ENCODE measurements at places on chromosomes 4 and X.
A peak's percentile ranks its signal among the peaks of the same experiment; 100 is the strongest.

- DNase-seq, result no peak
Measured at GRCh38 chr4:48255072-48255958, 14.3 kb downstream of the TEC start.

DNA sequence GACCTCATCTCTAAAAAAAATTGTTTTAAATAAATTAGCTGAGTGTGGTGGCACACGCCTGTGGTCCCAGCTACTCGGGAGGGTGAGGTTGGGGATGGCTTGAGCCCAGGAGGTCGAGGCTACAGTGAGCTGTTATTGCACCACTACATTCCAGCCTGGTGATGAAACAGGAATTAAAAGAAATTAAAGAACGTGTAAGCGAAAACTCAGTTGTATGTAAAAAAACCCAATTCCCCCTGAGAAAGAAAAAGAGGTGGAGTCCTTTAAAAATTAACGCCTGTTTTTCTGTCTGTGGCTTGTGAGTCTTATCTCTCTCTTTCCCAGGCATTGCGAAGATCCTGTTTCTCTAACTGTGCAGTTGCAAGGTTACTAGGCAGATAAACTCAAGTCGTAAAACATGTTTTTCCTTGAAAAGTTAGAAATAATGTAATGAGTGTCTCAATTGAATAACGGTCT, 22.1 kb downstream of the EPGN start:
- DNase-seq, result no peak

GRCh38 chr4:169723207-169723965, 34.4 kb downstream of the HPF1 start:
- DNase-seq, result no peak

DNA sequence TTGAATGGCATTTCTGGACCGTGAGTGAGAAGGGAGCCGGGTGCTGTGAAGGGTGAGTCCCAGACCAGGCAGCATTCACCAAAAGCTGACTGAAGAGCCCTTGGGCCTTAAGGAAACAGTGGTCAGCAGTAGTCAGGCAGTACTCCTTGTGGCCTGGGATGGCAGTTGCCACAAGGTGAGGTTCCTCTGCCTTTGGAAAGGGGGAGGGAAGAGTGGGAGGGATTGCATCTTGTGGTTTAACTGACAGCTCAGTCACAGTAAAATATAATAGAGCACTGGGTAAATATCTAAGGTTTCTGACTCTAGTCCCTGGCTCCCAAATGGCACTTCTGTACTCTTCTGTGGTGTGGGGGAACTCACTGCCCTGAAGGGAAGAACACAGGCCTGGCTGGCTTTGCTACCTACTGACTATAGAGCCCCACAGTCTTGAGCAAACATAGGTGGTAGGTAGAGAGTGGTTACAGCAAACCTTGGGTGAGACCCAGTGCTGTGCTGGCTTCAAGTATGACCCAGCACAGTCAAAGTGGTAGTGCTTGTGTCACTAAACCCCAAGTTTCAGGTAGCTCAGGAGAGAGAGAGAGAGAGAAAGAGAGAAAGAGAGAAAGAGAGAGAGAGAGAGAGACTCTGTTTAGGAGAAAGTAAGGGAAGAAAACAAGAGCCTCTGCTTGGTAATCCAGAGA, 154.2 kb downstream of the TEX11 start:
- no peak for DNase-seq

DNA sequence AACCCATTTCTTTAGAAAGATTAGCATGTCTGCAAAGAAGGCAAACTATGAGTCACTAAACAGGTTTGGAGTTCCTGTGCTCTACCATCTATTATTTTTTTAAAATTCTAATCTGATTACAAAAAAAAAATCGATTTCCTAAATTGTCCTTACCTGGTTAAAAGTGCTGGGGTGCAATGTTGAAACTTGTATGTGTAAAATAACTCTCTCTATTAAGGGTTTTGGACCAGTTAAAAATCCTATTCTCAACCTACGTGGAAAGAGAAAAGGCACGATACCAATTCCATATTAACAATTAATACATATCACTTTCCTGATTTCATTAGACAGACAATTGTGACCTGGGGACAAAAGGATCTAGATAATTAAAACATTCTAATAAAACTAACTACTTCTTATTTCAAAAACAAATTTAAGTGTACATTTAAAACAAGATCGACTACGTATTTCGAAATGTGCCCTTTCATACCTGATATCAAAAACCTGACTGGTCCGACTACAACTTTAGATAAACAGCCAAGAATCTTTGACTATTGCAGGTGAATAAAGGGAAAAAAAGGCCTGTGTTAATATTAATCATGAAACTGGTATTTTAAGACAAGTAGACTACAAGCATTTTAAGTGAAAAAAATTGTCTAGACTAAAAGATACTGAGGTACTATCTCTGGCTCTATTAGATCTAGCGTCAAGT, 21.2 kb downstream of the AADAT start:
- no peak for DNase-seq

GRCh38 chr4:133355633-133356032, 206.5 kb downstream of the PCDH10 start:
- DNase-seq, result no peak

DNA sequence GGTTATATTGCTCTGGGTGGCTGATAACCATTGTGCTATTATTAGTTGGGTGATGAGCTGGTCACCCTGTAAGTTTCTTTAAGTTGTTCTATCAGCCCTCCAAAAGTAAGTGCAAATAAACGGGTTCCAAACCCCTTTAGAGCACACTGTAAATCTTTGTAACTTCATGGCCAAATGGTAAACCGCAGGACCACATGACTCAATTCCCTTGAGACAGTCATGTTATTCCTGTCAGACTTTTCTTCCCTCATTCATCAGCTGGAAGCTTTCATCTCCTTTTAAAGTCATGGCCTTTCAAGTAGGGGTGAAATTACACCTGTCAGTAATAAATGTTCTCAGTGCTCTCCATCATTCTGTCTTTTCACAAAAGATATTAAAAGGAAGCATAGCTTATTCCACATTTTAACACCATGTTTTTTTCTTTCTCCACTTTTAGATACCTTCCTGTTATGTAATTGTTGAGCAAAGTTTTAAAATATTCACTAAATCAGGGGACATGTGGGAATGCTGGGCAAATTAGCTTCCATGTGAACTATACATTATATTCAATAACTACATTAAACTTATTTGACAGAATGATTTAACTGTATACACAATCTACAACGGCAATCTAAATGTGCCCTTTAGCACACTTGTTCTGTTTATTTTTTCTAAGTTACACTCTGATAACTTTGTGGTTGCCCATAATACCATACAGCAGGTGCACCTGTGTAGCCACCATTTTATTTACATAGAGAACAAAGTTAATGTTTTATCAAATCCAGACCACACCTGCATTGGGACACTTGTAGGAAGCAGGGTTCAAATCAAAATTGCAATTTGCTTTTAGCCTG, 275.5 kb downstream of the CFAP299 start:
- DNase-seq, result peak; percentile 9

GRCh38 chrX:11952176-11952720, 186.0 kb upstream of the FRMPD4 start:
- DNase-seq, result peak; percentile 6

DNA sequence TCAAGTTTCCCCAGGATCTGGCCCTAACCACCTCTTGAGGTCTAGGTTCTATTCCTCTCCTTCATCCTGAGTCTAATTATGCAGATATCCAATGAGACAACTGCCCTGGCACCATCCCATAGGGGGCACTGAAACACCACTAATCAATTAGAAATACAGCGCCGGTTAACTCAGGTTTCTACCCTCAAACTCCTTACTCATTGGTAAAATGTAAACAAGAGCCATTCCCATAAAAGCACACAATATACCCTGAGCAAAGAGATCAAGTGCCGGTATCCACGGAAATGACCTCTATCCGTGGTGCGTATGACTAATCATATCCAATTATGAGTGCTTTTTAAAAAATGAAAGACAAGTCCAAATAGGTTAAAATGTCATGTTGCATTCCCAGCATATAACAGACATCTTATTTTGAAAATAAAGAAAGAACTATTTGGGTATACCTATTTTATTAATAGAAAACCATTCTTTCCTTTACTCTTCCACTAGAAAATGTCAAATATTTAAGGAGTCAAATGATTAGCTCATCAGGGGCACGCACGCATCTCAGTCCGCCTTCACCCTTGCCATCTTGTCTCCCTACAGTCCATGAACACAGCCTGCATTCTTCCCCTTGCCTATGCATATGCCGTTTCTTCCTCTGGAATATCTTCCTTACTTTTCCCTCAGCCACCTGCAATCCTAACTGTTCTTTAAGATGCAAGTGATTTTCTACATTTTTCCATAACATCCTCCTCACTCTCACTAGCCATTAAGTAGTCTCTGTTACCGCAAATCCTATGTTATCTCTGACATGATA, 141.1 kb downstream of the MAML3 start:
- DNase-seq, result peak; percentile 58

DNA sequence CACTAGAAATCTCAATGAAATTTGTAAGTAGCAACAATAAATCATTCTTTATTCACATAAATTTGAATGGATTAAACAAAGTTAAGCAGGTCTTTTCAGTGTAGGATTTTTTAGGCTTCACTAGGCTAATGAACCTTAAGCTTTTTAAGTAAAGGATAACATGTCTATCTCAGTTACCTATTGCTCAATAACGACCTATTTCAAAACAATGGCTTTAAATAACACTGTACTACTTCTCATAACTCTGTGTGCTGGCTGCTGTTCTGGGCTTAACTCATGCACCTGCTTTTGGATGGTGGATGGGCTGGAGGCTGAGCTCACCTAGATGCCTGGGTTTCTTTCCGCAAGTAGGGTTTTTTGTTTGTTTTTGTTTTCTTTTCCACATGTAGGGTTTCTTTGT, 495.0 kb upstream of the SLIT2 start:
- DNase-seq, result no peak

GRCh38 chrX:20461002-20461401, 194.3 kb upstream of the RPS6KA3 start:
- no peak for DNase-seq

GRCh38 chrX:134782796-134783195, 124.5 kb upstream of the PLAC1 start:
- DNase-seq, result peak; percentile 13

DNA sequence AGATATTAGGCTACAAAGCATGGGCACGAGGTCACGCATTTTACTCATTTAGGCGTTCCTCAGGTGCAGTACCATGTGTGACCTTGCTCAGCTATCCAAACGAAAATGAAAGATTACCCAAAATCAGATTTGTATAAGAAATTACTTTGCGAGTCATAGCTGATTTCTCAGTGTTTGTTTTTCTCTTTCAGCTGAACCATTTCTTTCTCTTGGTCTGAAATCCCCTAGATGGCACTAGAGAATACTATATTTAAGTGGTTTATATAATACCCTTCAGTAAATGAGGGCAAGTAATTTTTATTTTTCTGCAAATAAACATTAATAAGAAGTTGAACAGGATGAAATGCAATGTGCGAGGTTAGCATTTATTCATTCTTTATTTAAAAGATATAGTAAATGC, 496.6 kb downstream of the STIM2 start:
- DNase-seq, result peak; percentile 19

- peak; percentile 8 for DNase-seq
Measured at GRCh38 chrX:118652717-118653116, 74.7 kb upstream of the IL13RA1 start.

Measured in GM03348 (cell line).